ENCODE measurements at places on chromosomes 12 and 14.
A peak's percentile ranks its signal among the peaks of the same experiment; 100 is the strongest.

DNA sequence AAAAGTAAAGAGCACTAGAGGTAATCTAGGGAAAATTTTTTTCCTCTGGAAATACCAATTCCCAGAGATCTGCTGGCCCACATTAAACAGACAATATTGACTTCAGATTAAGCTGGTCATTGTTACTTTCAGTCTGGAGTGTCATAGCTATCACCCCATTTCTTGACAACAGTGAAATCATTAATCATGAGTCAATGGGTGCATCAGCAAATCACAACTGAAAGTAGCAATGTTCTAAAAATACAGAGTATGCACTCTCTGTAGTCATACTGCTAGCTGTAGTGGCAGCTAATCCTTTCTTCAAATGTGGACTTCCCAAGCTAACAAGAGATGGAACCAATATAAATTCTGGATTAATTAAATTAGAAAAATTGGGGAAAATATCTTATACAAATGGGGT, 129.9 kb downstream of the CPNE8 start:
- no peak for DNase-seq

GRCh38 chr12:98439981-98440581, 75.3 kb upstream of the TMPO start:
- DNase-seq: peak; percentile 80

- no peak for DNase-seq
Measured at GRCh38 chr14:101182476-101182875, 279.0 kb upstream of the RTL1 start.

GRCh38 chr12:41442896-41443295, 254.8 kb downstream of the PDZRN4 start:
- DNase-seq: no peak

DNA sequence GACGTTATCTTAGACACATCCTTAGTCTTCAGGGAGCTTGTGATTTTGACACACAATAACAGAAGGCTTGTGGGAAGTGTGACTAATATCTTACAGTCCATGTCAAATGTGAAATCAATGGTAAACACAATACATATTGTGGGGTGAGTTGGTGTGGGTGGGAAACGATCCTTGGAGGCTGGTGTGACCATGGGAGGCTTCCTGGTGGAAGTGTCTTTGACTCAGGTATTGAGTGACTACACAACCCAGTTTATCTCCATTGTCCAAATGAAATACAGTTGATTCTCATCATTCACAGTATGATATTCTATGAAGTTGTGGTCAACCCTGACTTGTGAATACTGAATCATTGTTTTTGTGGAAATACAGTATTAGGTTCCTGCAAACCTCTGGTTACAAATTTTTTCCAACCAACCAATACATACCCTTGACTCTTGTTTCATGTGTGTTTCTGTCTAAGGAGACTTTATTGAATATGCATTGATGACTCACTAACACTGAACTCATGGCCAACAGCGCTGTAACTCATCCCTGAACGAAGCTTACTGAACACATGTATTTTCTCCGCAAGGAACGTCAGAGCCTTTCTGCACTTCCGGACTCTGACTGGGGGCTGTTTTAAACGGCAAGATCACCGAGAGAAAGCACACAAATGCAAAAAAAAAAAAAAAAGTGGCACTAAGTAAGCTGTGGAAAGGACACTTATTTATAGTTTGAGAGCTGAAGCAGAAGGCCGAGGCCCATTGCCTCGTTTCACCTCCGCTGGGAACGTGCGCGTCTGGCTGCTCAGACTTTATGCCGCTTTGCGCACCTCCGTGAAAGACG, 59.0 kb downstream of the CLMN start:
- DNase-seq: peak; percentile 78

DNA sequence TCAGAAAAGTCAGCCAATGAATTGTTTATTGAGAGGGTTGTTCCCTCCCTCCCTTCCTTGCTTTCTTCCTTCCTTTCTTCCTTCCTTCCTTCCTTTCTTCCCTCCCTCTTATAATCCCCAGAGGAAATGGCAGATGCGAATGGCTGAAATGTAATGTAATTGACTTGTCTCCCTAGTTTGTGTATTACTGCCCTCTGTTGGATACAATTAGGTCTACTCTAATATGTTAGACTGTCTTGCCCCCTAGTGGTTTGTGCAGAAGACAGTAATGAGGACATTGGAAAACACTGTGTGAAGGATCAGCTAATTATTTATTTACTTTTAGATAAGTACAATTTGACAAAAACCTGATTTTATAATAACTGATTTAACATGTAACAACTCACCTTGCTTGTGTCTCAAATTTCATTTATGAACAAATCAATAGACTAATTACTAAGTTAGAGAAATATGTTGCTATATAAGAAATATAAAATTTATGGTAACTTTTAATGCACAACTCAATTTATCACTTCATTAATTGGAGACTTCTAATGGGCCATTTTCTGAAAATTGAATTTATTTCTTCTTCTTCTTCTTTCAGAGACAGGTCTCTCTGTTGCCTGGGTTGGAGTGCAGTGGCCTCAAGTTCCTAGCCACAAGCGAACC, 229.8 kb upstream of the LRIG3 start:
- peak; percentile 67 for DNase-seq

- DNase-seq: no peak
Measured at GRCh38 chr14:48974994-48975393, 611.2 kb downstream of the RPS29 start.

GRCh38 chr12:29546000-29546399, 48.5 kb upstream of the OVCH1 start:
- no peak for DNase-seq

DNA sequence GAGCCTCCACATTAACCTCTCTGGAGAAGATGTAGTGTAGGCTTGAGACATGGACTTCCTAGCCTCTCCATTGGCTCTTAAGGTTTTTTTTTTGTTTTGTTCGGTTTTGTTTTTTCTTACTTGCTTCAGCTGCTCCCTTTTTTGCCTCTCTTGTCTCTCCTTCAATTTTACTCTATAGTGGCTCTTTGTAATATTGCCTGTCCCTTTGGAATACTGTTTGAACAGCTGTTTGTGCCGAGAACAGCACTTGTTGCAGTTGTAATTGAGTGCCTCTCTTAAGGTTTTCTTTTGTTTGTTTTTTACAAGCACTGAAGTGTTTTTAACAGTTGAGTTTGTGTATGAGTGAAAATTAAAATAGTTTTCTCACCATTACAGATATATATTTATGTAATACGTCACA, 567.7 kb downstream of the LRFN5 start:
- DNase-seq: no peak

- no peak for DNase-seq
Measured at GRCh38 chr12:94285943-94286582, 137.7 kb downstream of the PLXNC1 start.

DNA sequence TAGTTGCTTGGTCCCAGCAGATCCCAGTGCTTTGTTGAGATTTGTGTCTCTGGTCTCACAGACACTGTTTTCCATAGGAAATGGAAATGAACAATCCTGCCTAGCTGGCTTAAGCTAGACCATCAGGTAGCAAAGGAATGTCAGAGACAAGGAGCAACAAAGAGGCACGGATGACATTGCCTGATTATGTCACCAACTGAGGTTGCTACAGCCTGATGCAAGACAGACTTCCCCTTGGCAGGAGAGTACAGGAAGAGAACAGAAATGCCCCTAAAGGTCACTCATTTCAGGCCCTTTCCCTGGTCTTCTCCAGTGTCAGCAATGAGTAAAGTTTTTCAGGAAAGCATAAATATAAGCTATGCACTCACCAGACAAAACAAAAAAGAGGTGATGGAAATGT, 2.0 kb upstream of the PRB2 start:
- DNase-seq: no peak

GRCh38 chr14:59253527-59253926, 65.1 kb downstream of the DAAM1 start:
- DNase-seq: no peak

- no peak for DNase-seq
Measured at GRCh38 chr14:88324930-88325329, 1.9 kb upstream of the KCNK10 start.

- peak; percentile 51 for DNase-seq
Measured at GRCh38 chr12:124695861-124696260, 128.4 kb upstream of the NCOR2 start.

Data from astrocyte of the hippocampus (primary cell).